ENCODE measurements at places on chromosomes 5 and 9.

DNA sequence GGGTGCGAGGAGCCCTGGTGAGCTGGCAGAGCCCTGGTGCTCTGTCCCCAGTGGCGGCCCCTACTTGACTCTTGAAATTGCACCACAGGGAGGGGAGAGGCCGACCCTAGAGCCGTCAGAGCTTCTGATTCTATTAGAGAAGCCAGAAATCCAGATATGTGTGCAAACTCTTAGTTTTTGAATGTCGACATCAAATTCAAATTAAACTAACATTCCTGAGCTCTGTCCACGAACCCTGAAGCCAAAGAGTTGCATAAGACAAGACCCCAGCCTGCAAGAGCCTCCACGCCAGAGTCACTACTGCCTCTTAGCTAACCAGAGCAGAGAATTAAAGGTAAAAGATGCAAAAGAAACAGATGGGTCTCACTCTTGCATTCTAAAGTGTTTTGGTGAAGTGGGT, 29.8 kb upstream of the MSX2 start:
- no peak overlapping the region for H3K4me3 ChIP-seq
- DNase-seq = no peak
- H3K4me1 ChIP-seq = peaks cover 70% of the 10 kb centered on the region
- H3K27me3 ChIP-seq = peaks cover 12% of the 10 kb centered on the region
- no peak overlapping the region for H3K27ac ChIP-seq

GRCh38 chr9:28616310-28616709, 1043.0 kb upstream of the C9orf72 start:
- H3K4me1 ChIP-seq = no peaks in the 10 kb centered on the region
- no peak overlapping the region for H3K4me3 ChIP-seq
- no peaks in the 10 kb centered on the region for H3K27me3 ChIP-seq
- no peak overlapping the region for H3K27ac ChIP-seq
- no peak for DNase-seq
- H3K36me3 ChIP-seq = no peaks in the 10 kb centered on the region

GRCh38 chr5:148849461-148849860, 23.1 kb downstream of the ADRB2 start:
- no peaks in the 10 kb centered on the region for H3K36me3 ChIP-seq
- no peak overlapping the region for H3K4me3 ChIP-seq
- no peaks in the 10 kb centered on the region for H3K4me1 ChIP-seq
- no peak for DNase-seq
- H3K27me3 ChIP-seq = peaks cover 9% of the 10 kb centered on the region
- H3K27ac ChIP-seq = no peak overlapping the region

DNA sequence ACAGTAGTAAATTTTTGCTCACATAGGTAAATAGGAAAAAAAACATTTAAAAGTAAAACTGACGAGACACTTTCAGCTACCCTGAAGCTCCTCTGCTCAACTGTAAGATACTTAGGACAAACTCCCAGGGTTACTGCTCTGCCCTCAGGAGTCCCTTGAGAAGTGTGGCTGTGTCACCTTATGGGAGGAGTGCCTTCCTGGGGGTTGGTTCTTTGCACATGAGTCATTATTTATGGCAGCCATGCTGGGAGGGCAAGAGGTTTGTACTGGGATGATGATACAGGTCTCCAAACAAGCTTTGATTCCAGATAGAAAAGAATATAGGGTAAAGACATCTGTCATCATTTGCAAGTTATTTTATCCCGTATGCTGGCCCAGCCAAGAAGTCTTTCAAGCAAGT, 45.9 kb downstream of the TTC1 start:
- H3K27me3 ChIP-seq = no peaks in the 10 kb centered on the region
- H3K4me1 ChIP-seq = no peaks in the 10 kb centered on the region
- no peak for DNase-seq
- peaks cover 90% of the 10 kb centered on the region for H3K36me3 ChIP-seq
- no peak overlapping the region for H3K27ac ChIP-seq
- H3K4me3 ChIP-seq = no peak overlapping the region

DNA sequence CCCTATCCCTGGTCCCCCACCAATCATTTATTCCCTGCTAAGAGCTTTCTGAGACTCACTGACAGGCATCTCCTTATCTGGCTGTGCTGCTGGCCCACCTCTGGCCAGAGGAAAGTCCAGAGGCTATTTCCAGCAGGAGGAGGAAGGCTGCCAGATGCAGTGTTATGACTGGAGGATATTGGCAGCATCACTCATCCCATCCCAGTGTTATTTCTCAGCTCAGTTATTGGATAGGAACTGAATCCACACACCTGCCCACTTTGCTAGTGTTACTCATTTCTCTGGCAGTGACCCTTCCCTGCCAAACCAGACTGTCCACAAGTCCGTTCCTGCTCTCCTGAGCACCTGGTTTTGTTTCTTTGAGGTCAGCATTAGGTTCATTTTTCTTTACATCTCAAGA, 228.2 kb downstream of the GRIA1 start:
- DNase-seq = no peak
- H3K4me1 ChIP-seq = peaks cover 8% of the 10 kb centered on the region
- H3K4me3 ChIP-seq = no peak overlapping the region
- no peak overlapping the region for H3K27ac ChIP-seq
- no peaks in the 10 kb centered on the region for H3K27me3 ChIP-seq

DNA sequence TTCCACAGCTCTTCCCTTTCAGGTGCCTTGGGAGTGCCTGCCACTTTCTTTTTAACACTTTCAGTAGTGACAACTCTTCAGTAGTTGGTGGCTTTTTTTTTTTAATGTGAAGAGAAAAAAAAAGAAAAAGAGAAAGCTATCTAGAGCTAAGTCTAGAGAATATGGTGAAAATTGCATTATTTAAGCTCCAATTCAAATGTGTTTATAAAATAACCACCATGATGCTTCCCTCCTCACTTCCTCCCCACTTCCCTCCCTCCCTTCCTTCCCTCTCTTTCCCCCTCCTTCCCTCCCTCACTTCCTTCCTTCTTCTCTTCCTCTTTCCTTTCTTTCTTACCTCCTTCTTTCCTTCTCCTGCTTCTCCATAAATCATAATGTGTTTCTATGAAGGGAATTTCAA, 456.7 kb upstream of the ACTBL2 start:
- no peaks in the 10 kb centered on the region for H3K36me3 ChIP-seq
- H3K27ac ChIP-seq = no peak overlapping the region
- no peaks in the 10 kb centered on the region for H3K27me3 ChIP-seq
- no peak overlapping the region for H3K4me3 ChIP-seq
- DNase-seq = no peak

DNA sequence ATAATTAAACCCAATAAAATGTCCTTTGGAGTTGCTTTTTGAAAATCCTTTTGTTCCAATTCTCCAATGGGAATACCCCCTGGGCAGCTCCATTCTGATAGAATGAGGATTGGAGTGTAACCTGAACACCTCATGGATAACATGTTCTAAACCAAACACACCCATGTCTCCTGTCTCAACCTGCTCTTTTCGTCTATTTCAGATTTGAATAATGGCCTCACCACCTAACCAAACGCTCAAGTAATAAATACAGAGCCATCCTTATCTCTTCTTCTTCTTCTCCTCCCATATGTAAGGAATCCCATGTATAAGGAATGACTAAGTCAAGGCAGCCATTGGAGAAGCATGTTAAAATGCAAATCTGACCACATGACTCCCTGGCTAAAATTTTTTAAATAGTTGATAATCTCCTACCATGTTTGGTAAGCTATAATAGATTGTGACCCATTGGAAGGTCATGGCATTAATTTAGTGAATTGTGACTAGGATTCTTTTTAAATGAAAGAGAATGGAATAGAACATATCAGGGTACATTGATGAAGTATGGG, 26.0 kb downstream of the ELL2 start:
- H3K4me3 ChIP-seq = no peak overlapping the region
- no peaks in the 10 kb centered on the region for H3K27me3 ChIP-seq
- H3K27ac ChIP-seq = no peak overlapping the region

- no peak for DNase-seq
- H3K4me3 ChIP-seq = no peak overlapping the region
- peaks cover 25% of the 10 kb centered on the region for H3K36me3 ChIP-seq
- peaks cover 11% of the 10 kb centered on the region for H3K4me1 ChIP-seq
- H3K27me3 ChIP-seq = no peaks in the 10 kb centered on the region
Measured at GRCh38 chr9:100413839-100414420, 13.0 kb upstream of the MSANTD3 start.

DNA sequence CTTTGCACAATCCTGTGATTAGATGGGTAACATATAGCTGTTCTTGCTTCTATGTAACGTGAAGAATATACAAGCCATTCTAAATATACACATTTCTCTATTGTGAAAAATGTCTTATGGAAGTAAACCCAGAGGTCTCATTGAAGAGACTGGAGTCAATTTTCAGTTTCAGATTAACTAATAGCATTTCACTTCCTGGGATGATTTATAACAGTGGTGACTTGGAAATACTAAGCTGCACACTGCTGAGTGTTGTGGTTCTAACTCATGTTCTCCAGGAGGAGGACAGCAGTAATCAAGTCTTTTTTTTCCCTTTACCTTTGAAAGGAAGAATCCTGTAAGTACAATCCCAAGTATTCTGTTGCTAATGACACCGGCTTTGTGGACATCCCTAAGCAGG, 3.3 kb downstream of the CTSL start:
- H3K36me3 ChIP-seq = peaks cover 40% of the 10 kb centered on the region
- no peak overlapping the region for H3K4me3 ChIP-seq
- H3K4me1 ChIP-seq = peaks cover 24% of the 10 kb centered on the region
- peaks cover 13% of the 10 kb centered on the region for H3K27me3 ChIP-seq

DNA sequence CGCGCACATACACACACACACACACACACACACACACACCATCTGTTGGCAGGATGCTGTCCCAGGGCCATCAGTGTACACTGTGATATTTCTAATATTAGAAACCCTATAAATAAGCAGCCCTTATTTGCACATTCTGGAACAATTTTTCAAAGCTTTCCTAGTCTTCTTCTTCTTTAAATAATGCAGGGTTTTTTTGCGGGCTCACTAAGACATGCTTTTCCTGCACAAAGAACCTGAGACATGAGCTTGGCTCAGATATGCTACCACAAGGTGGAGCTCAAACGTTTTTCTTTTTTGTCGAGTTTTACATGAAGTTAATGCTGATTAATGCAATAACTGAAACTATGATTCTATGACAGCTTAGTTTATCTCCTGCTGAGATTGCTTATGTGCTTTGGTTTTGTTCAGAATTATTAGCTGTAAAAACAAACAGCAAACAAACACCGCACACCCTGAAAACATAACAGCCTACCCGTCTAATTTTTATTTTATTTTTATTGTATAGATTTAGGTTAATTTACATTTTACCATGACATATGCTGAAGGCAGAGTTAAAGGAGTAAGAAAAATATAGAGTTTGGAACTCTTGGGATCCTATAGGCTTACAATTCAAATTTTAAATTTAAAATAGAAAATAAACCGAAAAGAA, 95.8 kb downstream of the ALDH1A1 start:
- H3K4me1 ChIP-seq = peaks cover 31% of the 10 kb centered on the region
- no peak for DNase-seq
- no peak overlapping the region for H3K4me3 ChIP-seq
- H3K27ac ChIP-seq = no peak overlapping the region
- no peaks in the 10 kb centered on the region for H3K27me3 ChIP-seq
- H3K36me3 ChIP-seq = no peaks in the 10 kb centered on the region

DNA sequence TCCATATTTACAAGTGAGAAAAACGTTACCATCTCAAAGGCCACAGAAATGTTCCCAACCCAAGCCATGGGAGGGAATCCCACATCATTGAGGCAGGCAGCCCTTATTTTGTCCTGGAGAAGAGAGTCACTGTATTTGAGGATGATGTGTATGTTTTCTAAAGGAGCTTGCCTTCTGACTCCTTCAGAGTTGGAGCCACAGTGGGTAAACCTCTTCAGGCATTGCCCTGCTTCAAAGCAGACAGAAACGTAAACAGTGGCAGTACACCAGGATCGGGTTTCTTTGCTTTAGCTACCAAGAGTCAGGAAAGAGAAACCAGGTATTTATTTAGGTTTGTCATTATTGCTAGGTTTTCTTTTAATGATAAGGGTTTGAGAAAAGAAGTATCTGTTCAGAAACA, 45.7 kb downstream of the MUSK start:
- no peaks in the 10 kb centered on the region for H3K27me3 ChIP-seq
- peak; percentile 4 for DNase-seq
- peaks cover 48% of the 10 kb centered on the region for H3K4me1 ChIP-seq
- H3K4me3 ChIP-seq = peak overlapping the region; percentile 51
- peak overlapping the region; percentile 87 for H3K27ac ChIP-seq

DNA sequence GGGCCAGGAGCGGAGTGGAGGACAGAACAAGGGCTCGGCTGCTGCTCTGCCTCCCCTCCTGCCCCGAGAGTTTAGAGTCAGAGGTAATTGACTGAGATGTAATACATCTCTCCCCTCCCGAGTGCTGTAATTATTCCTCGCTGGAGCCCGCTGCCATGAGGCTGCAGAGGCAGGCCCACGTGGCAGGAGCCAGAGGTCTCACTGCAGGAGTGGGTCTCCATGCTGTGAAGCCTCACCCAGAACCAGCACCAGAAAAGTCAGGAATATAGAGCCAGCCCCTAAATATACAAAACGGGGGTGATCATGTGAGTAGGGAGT, 2.5 kb downstream of the FAM163B start:
- H3K36me3 ChIP-seq = no peaks in the 10 kb centered on the region
- H3K4me3 ChIP-seq = no peak overlapping the region
- DNase-seq = no peak
- peaks cover 12% of the 10 kb centered on the region for H3K4me1 ChIP-seq

- H3K27ac ChIP-seq = no peak overlapping the region
- H3K4me1 ChIP-seq = no peaks in the 10 kb centered on the region
- H3K27me3 ChIP-seq = peaks cover 36% of the 10 kb centered on the region
Measured at GRCh38 chr5:137501846-137502406, 2.8 kb upstream of the SPOCK1 start.

All from nephron progenitor cell (in vitro differentiated cells).